ENCODE measurements at places on chromosomes 12 and 14.

GRCh38 chr12:55719371-55719770, 822 bp upstream of the RDH5 start:
- DNase-seq = no peak

DNA sequence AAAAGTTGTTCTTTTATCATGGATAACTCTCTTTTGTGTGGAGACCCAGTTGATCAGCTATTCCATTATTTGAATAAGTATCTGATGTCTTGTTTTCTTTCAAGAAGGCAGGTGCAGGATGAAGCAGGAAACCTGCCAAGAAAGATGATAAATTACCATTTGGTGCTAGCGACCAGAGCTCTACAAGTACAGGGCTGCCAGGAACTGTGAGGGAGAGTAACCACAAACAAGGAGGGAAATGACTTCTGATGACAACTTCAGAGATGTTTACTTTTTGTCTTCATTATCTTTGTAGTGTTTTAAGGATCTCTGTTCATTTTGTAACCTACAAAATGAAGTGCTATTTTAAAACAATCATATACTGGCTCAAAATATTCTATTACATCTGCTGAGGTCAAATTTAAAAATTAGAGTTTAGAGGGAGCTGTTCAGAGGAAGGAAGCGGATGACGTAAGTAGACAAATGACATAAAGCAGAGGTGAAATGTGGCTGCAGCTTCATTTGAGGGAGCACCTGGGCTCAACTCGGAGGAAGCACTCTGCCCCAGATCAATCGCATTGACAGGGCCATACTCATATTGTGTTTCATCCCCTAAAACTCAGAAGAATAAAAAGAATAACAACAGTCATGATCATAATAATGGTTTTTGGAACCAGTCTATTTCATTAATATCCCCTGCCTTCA, 226.8 kb downstream of the C12orf42 start:
- DNase-seq = no peak

- DNase-seq = no peak
These were observed 1.9 kb downstream of the NKX2-1 start for GRCh38 chr14:36518031-36518585.

- no peak for DNase-seq
These were observed 7.3 kb downstream of the VAMP1 start for GRCh38 chr12:6463216-6463615.

DNA sequence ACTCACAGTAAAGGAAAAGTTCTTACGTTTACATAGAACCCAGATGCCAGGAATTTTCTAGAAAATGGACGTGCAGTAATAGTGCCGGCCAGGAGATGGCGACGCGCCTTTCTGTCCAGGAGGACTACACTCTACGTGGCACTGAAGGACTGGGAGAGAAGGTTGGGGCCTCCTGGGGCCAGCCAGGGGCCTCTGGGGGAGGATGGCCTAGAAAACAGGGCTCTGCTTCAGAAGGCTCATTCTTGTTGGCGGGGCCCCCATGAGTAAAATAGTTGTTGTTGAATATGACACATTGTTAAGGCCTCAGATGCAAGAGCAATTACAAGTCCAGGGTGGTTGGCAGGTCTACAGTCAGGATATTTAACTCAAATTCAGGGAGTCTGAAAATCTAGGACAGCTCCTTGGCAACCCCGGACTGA, 120.1 kb upstream of the MAX start:
- DNase-seq = peak; percentile 9

GRCh38 chr14:26199096-26199495, 398.7 kb downstream of the NOVA1 start:
- DNase-seq = no peak

GRCh38 chr14:85572845-85573244, 42.9 kb downstream of the FLRT2 start:
- no peak for DNase-seq

DNA sequence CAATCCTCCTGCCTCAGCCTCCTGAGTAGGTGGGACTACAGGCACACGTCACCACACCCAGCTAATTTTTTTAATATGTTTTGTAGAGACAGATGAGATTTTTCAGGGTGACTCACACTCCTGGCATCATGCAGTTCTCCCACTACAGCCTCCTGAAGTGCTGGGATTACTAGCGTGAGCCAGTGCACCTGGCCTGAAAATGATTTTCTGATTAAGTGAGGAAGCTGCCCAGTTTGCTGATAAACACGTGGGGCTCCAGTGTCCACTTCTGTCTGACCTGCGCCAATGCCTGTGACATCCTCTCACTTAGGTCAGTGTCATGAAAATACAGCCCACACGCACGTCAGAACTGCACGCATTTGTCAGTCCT, 37.0 kb upstream of the SFSWAP start:
- DNase-seq = no peak

DNA sequence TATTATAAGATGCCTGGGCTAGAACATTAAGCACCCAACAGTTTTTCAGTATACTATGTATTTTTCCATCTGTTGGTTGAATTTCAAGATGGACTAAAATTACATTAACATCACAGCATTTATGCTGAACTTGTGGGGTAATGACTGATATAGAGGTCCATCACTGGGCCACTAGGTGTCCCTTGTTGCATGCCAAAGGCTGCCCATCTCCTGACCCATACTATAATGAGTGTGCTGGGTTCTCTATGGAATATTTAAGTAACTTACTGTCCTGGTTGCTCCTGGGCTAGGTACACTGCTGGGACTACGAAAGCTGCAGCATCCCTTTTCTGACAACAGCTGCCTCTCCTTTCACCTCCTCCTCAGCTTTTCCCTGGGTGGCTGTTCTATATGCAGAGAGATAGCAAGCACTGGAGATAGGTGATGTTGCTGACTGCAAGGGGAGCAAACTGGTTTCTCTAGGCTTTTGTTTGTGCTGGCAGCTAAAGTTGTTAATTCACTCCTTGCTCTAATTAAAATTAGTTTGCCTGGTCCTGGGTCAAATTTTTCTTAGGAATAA, 138.6 kb upstream of the TRHDE start:
- no peak for DNase-seq

- no peak for DNase-seq
These were observed 6.7 kb downstream of the BTBD6 start for GRCh38 chr14:105255021-105255507.

DNA sequence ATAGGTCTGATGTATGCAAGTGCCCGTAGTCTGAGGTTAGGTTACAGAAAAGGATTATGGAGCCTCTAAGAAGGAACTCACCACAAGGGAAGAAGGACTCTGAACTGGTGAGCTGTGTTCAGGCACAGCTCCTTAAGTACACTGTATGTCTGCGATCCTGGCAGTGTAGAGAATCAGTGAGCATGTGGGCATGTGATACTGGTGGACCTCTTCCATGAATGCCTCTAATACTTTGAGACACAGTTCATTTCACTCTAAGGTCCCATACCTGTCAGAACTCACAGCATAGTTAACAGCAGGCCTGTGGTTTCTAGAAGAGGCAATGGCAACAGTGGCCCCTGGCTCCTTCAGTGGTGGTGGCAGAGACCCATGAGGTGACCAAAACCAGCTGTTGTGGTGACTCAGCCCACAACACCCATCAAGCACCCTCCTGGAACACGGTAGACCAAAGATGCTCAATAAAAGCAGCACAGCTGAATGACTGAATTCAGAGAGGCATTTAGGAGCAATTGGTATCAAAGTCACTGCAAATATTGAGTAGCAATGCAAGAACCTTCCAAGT, 6.9 kb upstream of the OR6J1 start:
- DNase-seq = no peak

Data from T follicular helper cell (primary cell).